Left ventricle myocardium superior (tissue), 1 donor: ENCODE measurements at places on chromosomes 1 and 21.
A peak's percentile ranks its signal among the peaks of the same experiment; 100 is the strongest.

- DNase-seq: no peak
Observed at GRCh38 chr21:29645666-29646553, 293.9 kb downstream of the GRIK1 start.

DNA sequence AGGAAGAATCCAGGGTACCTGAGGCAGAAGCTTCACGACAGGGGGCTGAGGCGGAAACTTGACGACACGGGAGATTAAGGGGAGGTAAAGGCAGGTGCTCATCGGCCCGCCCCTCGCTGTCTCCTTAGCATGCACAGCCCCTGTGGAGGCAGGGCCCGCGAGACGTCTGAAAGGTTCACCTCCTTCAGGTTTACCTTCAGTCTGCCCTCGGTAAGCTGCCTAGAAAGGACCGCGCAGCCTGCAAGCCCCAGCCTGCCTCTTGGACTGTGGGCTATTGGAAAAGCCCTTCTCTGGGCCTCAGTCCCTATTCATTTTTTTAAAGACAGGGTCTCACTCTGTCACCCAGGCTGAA lies 28.5 kb downstream of the KNCN start:
- no peak for DNase-seq

GRCh38 chr1:9294910-9295636 lies 2.4 kb downstream of the SPSB1 start:
- peak; percentile 61 for DNase-seq

GRCh38 chr1:177170756-177171535 lies at the start of gene BRINP2:
Gene BRINP2, plus strand, starts transcription at chr1:177170958. Its CDS starts 58,919 bp downstream, at chr1:177229877.
- DNase-seq: peak; percentile 70

DNA sequence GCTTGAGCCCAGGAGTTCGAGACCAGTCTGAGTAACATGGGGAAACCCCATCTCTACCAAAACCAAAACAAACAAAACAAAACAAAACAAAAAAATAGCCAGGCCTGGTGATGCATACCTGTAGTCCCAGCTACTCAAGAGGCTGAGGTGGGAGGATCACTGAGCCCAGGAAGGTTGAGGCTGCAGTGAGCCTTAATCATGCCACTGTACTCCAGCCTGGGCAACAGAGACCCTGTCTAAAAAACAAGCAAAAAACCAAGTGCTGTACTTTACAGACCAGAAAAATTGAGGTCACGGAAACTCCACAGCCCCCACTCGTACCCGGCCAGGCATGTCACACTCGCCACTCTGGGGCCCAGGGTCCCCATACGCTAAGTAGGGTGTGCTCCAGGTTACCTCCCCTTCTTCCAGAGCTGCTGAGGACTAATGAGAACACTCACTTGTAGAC lies 22.9 kb downstream of the ATP2B4 start:
- DNase-seq: no peak

DNA sequence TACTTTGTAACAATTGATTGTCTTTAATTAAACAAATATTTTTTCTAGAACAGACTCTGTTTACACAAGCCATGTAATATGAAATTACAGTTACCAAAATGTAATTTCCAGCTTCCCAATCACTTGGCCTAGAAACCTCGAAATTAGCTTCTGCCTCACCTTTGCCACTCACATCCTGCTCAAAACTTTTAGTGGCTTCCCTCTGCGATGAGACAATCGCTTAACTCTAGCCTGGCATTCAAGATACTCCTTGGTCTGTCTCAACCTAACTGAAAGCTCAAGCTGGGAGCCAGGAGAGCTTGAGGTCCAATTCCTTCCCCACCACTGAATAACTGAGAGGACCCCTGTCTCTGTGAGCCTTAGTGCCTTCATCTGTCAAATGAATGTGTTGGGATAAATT lies 42.8 kb downstream of the GFI1 start:
- no peak for DNase-seq

- no peak for DNase-seq
Observed at GRCh38 chr1:32627596-32628162, 22.7 kb downstream of the ZBTB8OS start.

- no peak for DNase-seq
Observed at GRCh38 chr1:46285730-46286477, 17.5 kb downstream of the LRRC41 start.

- no peak for DNase-seq
Observed at GRCh38 chr1:31930836-31931592, 7.2 kb downstream of the PTP4A2 start.

DNA sequence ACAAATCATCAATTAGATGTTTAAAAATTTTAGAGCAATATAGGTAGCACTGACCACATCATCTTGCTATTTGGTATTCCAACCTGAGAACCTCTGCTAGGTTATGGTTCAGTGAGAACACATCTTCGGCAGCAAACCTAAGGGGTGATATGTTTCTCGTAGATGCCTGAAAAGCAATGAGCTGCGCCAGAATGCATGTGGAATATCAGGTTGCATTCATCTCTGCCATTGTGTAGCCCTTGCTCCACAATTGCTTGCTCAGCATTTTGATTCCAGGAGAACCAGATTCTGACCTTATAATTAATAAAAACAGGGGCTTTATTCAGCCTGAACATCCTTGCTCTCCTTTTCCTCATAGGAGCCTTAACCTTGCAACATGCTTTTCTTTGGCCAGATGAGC lies 408.1 kb downstream of the USH2A start:
- no peak for DNase-seq

GRCh38 chr1:48203287-48203900 lies 19.1 kb upstream of the SLC5A9 start:
- DNase-seq: no peak

- DNase-seq: no peak
Observed at GRCh38 chr1:46556822-46557221, 5.4 kb upstream of the KNCN start.

DNA sequence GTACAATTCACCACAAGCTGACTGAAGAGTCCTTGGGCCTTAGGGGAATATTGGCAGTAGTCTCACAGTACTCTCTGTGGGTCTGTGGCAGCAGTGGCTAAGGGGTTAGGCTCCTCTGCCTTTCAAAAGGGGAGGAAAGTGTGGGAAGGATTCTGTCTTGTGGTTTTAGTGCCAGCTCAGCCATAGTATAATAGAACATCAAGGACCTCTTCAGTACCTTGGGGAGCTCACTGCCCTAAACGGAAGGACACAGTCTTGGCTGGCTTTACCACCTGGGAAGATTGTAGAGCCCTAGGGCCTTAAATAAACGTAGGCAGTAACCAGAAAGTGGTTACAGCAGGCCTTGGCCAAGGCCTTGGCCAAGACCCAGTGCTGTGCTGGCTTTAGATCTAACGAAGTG lies 265.7 kb downstream of the COL11A1 start:
- DNase-seq: no peak

DNA sequence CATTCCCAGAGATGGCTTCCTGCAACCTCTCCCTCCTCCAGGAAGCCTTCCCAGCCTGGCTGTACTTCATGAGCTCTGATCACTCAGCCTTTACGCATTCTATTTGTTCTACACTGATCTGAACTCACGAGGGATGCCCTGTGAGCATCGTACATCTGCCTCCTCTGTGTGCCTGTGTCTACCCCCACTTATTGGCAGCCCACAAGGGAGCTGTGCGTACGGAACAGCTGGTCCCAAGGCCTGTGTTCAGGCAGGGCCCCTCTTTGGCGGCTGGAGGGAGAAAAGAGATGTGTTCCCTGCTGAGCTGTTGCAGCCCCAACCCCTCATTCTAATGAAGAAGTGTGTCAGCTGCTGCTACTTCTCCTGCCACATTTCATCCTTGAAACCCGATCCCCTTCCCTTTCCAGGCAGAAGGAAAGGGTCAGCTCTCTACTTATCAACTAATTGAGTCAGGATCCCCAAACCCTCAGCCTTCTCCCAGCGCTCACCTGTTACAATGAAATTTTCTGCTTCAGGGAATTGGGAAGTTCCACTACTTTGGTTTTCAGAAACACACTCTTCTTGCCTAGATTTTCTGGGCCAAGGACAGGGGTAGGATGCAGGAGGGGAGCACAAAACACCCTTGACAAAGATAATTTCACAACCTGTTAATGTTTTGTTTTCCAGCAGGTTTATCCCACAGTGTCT lies 3.2 kb downstream of the INKA2 start:
- DNase-seq: no peak

DNA sequence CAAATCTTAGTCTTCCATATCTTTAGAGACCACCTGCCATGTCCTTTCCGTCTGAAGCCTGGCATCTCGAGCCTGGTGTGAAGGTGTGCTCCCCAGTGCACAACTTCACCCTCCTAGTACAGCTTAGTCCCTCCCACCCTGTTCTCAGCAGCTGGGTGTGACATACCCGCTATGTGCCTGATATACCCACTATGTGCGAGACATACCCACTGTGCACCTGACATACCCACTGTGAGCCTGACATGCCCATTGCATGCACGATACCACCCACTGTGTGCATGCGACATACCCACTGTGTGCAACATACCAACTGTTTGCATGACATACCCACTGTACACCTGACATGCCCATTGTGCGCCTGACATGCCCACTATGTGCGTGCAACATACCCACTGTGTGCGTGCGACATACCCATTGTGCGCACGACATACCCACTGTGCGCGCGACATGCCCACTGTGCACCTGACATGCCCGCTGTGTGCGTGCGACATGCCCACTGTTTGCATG lies 3.0 kb upstream of the RRP1 start:
- DNase-seq: no peak

DNA sequence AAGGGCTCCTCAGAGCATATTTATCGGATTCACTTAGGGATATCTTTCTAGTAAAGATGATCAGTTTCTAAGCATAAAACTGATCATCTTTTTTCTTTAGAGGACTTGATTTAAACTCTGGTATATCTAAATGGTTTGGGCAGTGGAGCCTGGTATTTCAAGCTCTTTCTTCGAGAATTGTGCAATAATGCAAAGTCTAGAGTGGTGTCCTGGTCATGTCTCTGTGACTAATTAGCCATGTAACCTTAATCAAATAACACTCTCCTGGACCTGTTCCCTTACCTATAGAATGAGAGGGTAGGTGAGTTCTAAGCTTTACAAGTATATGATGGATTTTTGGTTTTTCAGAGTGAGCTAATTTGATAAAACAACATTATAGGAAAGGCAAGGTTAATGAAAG lies 225.2 kb downstream of the RPS6KC1 start:
- DNase-seq: no peak

DNA sequence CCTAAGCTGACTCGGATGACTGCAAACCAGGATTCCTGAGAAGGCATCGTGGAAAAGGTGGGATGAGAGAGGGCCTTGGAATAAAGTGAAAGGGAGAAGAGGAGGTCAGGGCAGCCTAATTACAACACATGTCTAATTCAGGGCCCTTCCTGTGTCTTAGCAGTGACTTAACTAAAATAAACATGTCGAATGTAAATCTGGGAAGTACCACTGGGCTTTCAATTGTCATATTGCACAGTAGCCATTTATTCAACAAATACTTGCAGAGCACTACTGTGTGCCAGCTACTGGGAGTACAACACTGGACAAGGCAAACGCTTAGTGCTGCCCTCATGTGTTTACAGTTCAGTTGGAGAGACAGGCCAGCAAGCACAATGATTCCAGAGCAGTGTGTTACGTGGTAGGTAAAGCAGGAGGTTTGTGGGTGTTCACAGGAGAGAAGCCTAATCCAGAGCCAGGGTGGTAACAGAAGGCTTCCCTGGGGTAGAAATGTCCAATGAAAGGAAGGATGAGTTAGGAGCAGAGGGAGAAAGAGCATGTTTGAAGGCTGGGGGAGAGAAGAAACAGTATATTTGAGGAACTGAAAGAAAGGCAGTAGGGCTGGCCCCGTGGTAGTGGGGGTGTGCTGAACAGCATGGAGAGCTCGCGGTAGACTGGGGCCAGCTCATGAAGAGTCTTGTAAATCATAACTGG lies 38.0 kb upstream of the RASAL2 start:
- DNase-seq: peak; percentile 43

- DNase-seq: no peak
Observed at GRCh38 chr1:228544021-228544850, 57.1 kb downstream of the RNF187 start.

- no peak for DNase-seq
Observed at GRCh38 chr1:226201029-226201593, 14.6 kb upstream of the ACBD3 start.

DNA sequence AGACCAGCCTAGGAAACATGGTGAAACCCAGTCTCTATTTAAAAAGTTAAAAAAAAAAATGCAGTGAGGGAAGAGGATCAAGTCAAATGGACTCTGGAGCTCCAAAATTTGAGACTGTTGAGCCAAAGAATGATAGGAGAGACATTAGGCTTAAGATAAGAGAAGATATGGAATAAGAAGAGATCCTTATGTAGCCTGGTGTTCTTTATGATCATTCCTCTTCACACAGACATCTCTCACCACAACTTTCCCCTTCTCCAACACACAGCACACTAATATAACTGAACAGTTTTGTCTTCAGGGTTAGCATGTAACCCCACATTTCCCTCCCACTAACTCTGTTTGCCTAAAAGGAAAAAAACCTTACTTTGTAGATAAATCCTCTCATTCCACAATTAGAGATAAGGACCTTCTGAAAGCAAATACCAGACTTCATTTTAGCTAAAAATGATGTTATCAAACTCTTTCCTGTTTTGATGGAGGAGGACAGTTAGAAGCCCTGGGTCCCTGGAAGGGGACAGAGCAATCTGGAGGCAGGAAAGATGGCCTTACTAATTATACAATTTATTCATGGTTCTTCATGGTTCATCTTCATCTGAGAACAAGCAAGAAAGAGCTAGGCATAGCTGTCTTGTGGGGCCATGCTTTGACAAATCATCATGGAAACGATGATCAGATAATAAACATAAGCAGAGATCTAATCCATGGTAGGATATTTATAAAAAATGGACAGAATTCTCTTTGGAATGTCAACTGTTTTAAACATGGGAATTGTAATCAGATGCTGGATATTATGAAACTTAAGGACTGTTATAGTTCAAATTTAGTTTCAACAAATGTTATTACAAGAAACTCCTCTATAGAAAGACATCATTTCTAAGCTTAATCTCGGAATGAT lies 96.7 kb upstream of the S1PR1 start:
- no peak for DNase-seq

- no peak for DNase-seq
Observed at GRCh38 chr1:21868941-21869454, 56.9 kb downstream of the LDLRAD2 start.

GRCh38 chr1:176843352-176844297 lies 320.9 kb downstream of the ASTN1 start:
- peak; percentile 39 for DNase-seq

- DNase-seq: no peak
Observed at GRCh38 chr1:17141441-17142197, 22.4 kb upstream of the PADI2 start.

- DNase-seq: no peak
Observed at GRCh38 chr1:86380257-86380861, 15.8 kb downstream of the ODF2L start.

GRCh38 chr1:236311040-236311439 lies 29.3 kb upstream of the ERO1B start:
- DNase-seq: no peak
